Activated CD4-positive, alpha-beta T cell treated with anti-CD3 and anti-CD28 coated beads for 48 hours (primary cell): ENCODE measurements at places on chromosomes 2 and 18.

DNA sequence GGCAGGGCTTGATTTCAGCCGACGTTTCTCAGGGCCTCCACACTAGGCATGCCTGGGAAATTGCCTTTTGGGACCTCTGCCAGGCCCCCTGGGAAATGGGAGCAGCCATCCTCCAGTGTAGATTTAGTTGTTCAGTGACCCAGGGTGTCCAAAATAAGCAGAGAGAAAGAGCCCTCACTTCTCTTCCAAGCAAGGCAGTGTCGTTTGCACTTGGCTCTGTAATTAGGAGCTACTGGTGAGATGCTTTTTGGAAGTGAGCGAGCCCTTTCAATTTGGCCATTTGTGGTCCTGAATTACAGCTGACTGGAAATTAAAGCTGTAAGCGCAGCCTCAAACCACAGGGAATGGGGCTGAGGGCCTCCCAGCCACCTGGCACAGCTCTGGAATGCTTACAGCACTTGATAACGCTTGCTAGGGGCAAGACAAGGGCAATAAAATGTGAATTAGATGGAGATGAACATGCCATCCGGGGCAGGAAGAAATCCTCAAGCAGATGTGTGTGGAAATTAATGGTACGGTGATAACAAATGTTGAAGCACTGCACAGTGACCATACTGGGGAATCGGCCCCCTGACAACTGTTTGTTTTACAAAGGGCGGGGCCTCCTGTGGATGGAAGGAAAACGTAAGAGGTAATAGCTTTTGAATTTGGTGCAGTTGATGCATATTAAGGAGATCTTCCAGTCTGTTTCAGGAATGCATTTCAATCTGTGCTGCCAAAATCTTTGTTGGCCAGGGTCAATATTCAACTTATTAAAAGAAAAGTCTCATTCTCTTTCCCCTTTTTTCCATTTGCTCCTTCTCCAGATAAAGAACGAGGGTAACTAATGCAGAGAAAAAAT lies 173.1 kb downstream of the UXS1 start:
- DNase-seq: no peak

DNA sequence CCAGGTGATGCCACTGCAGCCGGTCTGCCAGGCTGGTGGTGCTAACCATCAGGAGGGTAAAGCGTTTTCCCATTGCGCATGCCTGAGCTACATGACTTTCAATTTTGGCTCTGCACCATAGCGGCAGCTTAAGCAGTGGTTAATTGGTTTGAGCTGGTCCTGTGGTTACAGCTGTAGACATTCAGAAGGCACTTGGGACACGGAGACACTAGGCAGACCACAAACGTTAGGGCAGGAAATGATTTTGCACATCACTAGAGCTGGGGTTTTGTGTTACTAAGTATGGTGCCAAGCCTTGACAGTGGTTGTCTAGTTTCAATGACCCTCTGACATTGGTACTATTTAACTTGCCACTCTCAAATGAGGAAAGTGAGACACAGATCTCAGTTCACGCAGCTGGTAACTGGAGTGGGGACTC lies 28.9 kb upstream of the CNOT11 start:
- peak; percentile 48 for DNase-seq

- no peak for DNase-seq
Observed at GRCh38 chr2:239316562-239317465, 84.0 kb downstream of the HDAC4 start.

DNA sequence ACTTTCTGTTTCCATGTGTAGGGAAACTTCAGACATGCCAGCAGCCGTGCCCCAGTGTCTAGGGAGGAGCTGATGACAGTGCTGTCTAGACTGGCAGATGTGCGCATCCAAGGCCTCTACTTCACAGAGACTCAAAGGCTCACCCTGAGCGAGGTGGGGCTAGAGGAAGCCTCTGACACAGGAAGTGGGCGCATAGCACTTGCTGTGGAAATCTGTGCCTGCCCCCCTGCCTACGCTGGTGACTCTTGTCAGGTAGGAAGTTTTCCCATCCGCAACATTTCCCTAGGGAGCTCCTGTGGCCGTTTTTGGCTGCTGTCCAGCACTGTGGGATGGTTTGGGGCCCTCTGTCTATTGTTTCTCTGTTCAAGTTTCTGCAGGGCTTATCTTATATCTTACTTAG lies 143.1 kb upstream of the TTC39C start:
- peak; percentile 44 for DNase-seq

- no peak for DNase-seq
Observed at GRCh38 chr2:15780912-15781574, 159.3 kb upstream of the MYCN start.

DNA sequence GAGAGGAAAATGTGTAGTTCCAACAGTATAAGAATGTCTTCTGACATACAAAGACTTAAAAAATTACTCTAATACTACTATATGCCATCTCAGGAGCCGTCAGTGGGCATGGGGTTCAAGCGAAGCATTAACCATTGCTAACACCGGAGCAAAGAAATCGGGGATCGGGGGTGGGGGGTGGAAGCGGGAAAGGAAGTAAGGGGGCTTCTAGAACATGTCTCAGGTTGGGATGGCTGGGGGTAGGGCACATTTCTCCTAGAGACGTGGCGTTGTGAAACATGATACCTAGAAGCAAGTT lies 702 bp downstream of the LMAN1 start:
- no peak for DNase-seq

- peak; percentile 44 for DNase-seq
Observed at GRCh38 chr2:191617575-191617974, 60.4 kb upstream of the NABP1 start.

GRCh38 chr2:61537277-61537949 lies 743 bp downstream of the XPO1 start:
- peak; percentile 59 for DNase-seq

GRCh38 chr2:161486111-161486510 lies 70.0 kb downstream of the TBR1 start:
- DNase-seq: no peak

- no peak for DNase-seq
Observed at GRCh38 chr2:239719791-239720360, 305.3 kb downstream of the NDUFA10 start.

DNA sequence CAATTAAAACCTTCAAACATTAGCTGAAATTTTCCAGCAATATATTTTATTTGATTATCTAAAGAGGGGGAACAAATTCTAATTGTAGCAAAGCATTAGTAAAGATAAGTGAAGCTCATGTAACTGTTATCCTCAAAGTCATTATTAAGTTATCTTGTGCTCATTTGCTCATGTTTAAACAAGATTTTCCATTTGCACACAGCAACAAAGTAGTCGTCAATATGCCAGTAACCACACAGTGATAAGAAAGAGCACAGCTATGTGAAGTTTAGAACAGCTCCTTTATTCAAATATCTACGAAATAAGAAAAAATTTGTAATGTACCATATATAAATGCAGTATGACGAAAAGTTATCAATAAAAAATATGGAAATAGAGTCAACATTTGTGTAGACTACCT lies 159.5 kb downstream of the ERBB4 start:
- DNase-seq: no peak

GRCh38 chr2:58740426-58740825 lies 499.3 kb upstream of the FANCL start:
- no peak for DNase-seq

DNA sequence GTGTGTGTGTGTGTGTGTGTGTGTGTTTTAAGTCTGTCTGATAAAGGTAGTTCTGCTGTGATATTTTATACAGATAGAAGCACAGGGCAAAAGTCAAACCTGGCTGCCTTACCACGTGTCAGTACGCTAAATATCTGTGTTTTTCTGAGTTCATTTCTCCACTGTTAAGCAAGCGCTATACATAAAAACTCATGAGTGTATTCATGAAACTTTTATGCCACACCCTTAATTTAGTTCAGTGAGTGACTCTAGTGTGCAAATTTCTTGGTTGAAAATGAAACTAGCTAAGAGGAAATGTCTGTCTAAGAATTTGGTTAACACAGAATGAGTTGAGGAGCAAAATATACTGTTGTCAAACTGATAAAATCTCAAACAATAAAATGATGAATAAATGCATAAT lies 11.2 kb downstream of the CASP10 start:
- no peak for DNase-seq

DNA sequence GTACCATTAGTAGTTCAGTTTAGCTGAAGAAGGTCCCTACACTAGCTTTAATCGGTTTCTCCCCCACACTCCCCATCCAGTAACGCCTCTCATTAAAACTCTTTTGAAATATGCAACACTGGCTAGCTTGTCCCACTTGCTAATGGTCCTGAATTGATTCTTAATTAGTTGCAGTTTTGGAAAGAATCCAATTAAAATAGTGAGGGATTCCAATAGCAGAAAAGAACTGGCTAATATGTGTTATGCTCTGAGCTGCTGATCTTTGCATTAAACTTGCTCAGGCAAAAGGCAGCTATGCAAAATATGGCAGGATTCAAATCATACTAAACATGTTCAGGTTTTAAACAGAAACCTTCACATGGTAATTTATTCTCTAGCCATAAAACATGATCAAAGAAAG lies 252.5 kb upstream of the HNRNPA3 start:
- DNase-seq: no peak

GRCh38 chr2:105814291-105814940 lies 69.7 kb downstream of the NCK2 start:
- DNase-seq: no peak

DNA sequence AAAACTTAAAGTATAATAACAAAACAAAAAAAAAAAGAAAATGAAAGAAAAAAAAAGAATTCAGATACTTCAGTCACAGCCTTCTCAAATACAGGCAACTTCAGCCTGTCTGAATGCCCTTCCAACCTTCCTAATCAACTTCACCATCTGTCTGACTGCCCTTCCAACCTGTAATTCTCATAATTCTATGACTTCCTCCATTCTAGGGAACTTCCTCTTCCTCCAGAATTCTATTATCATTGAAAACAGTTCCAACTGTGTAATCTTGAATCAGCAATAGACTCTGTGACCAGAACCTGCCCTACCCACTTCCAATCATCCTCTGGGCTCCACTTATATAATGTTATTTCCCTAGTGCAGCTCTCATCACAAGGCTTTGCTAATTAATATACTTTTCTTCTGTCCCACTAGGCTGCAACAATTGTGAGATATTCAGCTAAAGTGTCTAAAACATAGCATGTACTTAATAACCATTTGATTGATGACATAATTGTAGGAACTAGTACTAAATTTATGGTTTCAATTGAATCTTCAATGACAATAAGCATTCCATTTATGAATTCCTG lies 127.3 kb downstream of the UPP2 start:
- DNase-seq: no peak
